Stimulated activated CD4-positive, alpha-beta T cell treated with anti-CD3 and anti-CD28 coated beads, Interleukin-15, amount 100 ng/mL, for 48 hours (primary cell): ENCODE measurements at places on chromosomes 6 and 20.

- no peak for DNase-seq
Observed at GRCh38 chr20:54344832-54345231, 130.6 kb upstream of the DOK5 start.

DNA sequence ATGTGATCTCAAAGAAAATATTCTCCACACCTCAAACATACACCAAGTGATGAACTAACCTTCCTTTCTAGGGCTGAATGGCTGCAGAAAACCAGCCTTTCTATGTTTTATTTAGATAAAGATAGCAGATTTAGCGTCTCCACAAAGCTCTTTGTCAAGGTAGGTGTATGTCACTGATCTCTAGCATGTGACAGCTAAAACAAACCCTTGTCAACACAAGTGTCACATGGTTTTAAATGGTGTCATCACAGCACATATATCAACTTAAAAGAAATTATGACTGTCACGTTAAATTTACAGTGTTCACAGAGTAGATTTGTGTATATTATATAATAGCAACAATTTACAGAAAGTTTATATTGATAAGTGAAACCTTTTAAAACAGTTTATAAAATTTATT, 58.3 kb downstream of the TENT5A start:
- DNase-seq, result no peak

DNA sequence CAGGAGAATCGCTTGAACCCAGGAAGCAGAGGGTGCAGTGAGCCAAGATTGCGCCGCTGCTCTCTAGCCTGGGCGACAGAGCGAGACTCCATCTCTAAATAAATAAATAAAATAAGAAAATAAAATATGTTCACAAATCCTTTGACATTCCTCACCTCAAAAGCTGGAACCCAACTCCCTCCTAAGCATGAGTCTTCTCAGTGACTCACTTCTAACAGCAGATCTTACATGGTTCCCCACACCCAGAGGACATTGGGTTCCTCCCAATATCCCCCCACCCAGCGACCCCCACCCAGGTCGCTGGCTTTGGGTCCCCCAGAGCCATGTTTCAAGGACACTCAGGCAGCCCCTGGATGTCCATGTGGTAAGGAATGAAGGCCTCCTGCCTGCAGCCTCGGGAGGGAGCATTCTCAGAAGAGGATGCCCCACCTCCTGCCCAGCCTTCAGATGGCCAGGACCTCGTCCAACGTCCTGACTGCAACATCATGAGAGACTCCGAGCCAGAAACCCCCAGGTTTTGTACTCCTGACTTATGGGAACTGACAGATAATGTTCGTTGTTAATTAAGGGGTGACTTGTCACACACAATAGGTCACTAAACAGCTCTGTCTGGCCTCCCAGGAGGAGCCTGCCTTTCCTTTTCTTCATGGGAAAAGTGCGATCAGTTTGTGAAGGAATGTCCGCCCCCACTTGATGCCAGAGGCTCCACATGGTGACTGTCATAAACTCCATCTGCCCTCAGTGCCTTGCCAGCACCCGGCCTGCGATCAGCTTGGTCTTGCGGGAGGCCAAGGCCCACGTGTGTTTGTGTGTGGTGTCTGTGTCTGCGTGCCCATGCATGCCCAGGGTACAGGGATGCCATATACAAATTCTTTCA, 10.1 kb upstream of the GMEB2 start:
- DNase-seq, result no peak

DNA sequence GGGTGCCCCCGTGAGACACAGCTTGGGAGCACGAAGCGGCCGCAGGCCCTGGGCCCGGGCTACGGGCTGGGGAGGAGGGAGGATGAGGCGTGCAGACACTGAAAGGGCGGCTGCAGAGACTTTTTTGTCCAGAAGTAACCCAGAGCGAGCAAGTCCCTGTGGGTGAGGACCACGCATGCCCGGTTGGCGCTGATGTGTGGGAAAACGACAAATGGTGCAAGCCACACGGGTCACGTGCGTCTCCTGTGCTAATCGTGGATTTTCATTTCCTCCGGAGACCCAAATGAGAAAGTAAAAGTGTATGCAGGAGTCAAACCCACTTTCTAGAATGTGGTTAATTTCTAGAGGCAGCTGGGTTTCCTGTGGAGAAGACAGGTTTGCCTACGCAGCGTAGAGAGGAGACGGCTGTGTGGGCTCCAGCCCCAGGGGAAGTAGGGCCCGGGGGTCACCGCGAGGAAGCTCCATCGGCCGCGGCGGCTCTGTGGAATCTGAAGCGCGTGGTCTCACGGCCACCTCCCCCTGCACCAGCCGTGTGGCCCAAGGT, 19.0 kb downstream of the DLL1 start:
- DNase-seq, result peak; percentile 49

- no peak for DNase-seq
Observed at GRCh38 chr6:1749041-1749440, 139.3 kb downstream of the FOXC1 start.
